ENCODE measurements at places on chromosomes 6 and 20. TPM values are rescaled to one million over a fixed set of nuclear protein-coding genes. Genes with fewer than 3 reads are reported as not detected.

GRCh38 chr6:127880429-127880828 lies 20.4 kb downstream of the THEMIS start:
- DNase-seq = no peak

The PGC gene
- total RNA-seq = not detected

The ENPP1 gene
- total RNA-seq = 5.1 TPM

- peak; percentile 48 for DNase-seq
Measured at GRCh38 chr20:10611357-10611756, 62.4 kb downstream of the JAG1 start.

The TMEM151B gene
- total RNA-seq = not detected

The PROKR2 gene
- not detected for total RNA-seq

DNA sequence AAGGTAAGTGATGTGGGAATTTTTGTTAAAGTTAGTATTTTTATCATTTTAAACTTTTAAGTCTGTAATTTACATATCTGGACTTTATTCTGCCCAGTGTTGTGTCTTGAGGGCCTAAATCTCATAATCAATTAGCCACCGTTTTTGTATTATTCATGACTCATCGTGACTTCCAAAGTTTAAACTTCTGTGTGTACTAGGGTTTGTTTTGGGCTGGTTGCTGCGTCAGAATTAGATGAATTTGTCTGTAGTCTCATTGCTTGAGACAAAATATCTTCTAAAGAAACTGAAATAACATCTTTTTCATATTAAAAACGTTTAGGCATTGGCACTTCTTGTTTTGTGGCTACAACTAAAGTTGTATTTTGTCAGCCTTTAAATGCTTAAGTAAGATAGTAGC lies 41.3 kb downstream of the CDYL start:
- DNase-seq = peak; percentile 27

The PCSK2 gene
- not detected for total RNA-seq
